ENCODE measurements at places on chromosomes 3 and 15.

DNA sequence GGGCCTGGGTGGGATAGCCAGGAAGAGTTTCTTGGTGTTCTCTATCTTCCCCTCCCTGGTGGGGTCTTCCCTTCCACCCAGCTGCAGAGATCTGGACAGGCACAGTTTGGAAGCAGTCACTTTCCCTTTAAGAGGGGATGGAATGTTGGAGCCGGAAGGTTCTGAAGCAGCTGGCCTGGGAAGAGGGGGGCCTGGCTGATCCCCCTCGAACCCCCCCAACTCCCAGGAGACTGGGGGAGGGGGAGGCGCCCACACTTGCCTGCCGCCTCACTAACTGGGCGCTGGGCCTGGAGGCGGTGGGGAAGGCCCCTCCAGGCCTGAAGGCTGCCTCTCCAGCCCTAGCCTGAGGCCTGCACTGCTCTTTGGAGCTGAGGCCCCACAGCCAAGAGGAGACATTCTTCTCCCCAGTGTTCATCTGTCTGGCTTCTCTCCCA is 1.4 kb downstream of the DVL3 start:
- peak; percentile 73 for DNase-seq

DNA sequence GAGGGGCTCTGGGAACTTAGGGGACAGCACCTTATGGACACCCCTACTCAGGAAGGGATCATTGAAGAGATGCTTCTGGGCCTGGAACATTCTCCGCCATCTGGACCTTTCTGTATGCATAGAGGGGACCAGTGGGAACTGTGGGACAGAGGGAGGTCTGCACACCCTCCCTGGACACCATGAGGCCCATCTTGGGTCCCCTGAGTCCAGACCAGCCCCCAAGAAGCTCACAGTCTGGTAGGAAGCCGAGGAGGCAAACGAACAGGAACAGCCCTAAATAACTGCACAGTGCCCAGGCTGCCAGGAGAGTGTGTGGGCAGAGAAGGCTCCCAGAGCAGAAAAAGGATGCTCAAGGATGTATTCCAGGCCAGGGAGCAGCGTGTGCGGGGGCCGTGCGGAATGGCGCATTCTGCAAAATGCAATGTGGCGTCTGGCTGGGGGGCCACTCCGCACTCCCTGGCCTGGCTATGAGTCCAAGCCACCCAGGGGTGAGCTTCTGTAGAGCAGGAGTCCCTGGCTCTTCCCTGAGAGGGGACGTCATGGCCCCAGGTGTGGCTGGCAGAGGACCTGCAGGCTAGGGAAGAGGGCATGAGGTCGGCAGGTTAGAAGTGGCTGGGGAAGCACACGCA is 24.5 kb upstream of the KLF13 start:
- DNase-seq = no peak

DNA sequence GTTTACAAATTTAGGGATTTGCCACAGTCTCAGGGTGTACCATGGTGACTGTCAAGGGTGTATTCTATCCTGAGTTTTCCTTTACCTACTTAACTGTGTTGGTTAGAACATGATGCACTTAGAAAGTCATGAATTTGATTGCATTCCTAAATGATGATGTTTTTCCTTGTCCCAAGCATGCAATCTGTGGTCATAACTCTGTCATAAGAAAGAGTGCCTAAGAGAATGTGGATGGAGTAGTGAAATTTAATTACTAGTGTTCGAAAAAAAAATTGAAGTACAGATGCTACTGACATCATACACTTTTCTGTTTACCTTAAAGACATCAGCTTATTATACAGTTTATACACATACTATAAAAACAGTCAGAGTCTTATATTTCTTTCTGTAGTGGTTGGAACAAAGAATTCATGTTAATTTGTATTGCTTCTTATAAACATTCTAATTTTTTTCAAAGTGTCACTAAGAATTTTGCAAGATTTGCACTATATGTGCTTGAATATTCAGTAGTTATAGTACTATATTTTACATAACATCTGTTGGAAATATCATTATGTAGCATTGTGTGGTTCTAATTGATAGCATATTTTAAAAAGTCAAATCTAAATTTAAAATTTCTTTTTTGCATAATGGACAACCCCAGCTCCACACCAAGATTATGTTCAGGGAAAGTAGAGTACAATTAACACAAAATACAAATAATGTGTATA is 231.3 kb upstream of the KCNMB2 start:
- DNase-seq = peak; percentile 82

- no peak for DNase-seq
Measured at GRCh38 chr3:105862217-105862616, 6.6 kb downstream of the CBLB start.

GRCh38 chr15:97522347-97522746 is 438.2 kb upstream of the ARRDC4 start:
- DNase-seq = no peak

- no peak for DNase-seq
Measured at GRCh38 chr3:69378112-69378802, 7.6 kb downstream of the FRMD4B start.

- DNase-seq = no peak
Measured at GRCh38 chr3:95775486-95776094, 1038.8 kb upstream of the EPHA6 start.

DNA sequence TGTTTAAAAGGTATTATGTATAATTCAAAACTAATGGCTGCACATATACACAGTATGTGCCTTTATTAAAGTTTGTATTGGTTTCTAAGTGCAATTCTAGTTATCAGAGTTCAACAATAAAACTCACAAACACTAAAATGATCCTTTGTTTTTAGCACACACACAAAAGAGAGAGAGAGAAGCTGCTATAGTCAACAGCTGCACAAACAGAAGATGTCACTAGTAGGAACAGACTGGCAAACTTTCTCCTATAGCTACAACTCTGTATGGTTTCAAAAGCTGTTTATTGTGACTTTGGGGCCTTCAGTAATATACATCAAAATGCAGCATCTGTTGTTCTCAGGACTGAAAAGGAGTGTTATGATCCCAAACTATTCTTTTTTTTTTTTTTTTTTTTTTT is 6.1 kb downstream of the SECISBP2L start:
- no peak for DNase-seq

DNA sequence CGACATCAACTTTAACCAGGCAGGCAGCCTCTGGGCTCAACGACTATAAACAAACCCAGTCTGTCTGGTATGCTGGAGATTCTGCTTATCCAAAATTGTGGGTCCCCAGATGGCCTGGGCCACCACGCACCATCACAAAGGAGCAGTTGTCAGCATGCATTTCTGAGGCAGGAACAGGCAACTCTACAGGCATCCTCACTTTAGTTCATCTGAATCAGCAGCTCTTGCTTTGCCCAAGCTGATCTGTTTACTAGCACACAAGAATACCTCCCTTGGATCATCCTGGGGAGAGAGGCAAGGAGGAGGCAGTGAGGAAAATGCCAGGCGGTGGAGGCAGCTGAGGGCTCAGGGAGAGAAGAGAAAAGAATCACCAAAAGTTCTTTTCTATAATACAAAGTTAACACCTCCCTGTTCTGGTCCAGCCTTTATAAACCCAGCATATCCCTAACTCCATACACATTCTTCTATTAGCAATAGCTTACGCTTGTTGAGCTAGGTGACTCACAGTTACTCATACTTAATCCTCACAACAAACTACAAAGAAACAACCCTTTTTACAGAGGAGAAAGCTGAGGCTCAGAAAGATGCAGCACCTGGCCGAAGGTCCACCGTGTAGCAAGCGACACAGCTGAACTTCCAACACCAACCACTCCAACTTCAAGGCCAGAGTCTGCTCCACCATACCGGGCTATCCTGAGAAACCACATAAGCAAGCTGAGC is 33.6 kb downstream of the ZDHHC3 start:
- DNase-seq = peak; percentile 53

GRCh38 chr3:34727700-34728099 is 911.6 kb upstream of the ARPP21 start:
- DNase-seq = no peak

DNA sequence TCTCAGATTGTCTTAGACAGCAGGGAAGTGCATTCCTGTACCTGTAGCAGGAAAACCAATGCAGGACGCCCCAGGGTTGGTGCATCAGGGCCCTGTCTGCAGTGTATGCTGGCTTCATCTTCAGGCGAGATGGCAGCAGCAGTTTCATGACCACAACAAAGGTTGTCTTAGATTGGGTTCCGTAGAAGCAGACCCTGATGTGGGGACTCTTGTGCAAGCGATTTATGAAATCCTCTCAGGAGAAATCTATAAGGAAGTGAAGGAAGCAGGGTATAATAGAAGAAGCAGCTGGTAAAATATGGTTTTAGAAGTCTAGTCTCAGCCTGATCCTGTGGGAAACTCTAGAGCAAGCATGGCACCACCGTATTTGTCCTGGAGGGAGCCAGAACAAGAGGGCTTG is 25.0 kb downstream of the DNAH1 start:
- DNase-seq = no peak

- DNase-seq = peak; percentile 12
Measured at GRCh38 chr3:12716605-12717151, 42.4 kb downstream of the TMEM40 start.

DNA sequence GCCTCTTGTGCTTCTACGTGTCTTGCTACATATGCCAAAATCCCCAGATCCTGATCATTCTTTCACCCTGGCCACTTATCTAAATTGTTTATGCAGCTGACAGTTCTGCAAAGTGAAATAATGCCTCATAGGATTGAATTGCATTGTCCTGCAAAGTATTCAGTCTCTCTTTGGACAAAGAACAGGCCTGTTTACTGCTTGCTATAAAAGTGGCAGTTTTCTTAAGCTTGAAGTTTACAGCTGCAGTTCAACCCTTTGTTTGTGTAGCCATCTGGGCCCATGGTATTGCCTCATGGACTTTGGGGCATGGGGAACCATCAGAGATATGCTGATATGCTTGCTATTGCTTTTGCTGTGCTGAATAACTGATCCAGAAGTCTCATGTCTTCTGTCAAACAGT is 523.2 kb downstream of the OTOL1 start:
- no peak for DNase-seq

- DNase-seq = no peak
Measured at GRCh38 chr15:96053031-96053780, 277.3 kb upstream of the NR2F2 start.

DNA sequence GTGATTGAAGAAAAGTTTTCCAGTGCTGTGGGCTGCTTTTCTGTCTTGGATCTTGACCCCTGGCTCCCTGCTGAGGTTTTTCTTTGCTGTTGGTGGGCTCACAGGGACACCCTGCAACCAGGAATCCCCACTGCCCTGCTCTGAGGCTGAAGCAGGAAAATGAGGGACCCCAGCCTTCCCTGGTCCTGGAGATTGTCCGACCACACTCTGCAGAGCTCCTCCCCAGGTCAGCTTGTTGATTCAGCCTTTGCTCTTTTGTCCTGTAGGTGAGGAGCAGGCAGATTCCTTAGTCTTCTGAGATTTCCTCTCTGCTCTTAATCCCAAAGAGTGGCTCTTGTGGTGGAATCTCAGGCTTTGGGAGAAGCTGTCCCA is 194.5 kb downstream of the RPLP1 start:
- no peak for DNase-seq

GRCh38 chr3:25515171-25515570 is 87.1 kb downstream of the RARB start:
- DNase-seq = no peak

DNA sequence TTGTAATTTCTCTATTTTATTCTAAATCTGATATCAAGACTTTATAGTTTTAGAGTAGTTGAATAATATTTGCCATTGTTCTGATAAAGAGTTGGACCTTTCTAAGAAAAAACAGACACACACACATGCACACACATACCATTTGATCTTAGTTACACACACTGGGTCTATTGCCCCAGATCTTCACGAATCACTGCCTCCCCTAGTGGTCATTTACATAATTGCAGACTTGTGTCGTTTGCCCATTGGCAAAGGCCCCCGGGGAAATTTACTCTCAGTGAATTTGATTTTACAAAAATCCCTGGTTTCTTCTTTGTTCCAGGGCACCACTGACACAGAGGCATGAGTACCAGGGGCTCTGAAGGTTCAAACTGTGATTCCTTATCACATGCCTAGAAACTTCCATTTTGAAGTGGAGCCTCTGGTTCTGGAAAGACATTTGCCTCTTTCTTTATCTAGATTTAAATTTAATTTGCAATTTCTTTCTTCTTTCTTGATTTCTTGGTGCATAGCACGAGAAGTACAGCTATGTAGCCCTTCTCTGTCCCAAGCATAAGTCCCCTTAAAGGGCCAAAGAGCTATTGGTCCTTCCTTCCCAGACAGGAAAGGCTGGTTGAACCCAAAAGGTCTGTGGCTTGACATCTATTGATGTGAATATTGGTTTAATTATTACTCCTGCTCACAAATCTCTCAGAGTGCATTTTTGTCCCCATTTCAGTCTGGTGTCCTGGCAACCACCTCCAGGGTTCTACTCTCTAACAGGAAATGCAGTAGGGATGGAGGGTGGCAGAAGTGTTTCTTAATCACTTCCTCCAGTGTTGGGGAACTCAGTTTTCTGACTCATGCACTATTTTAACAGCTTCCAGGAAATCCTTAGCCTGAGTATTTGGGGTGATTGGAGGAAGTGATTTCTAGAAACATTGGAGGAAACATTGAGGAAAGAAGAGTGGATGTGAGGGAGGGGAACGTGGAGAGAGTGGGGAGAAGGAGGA is 32.4 kb upstream of the SLC6A11 start:
- DNase-seq = peak; percentile 27

GRCh38 chr15:81235276-81236123 is 38.8 kb downstream of the IL16 start:
- DNase-seq = no peak

DNA sequence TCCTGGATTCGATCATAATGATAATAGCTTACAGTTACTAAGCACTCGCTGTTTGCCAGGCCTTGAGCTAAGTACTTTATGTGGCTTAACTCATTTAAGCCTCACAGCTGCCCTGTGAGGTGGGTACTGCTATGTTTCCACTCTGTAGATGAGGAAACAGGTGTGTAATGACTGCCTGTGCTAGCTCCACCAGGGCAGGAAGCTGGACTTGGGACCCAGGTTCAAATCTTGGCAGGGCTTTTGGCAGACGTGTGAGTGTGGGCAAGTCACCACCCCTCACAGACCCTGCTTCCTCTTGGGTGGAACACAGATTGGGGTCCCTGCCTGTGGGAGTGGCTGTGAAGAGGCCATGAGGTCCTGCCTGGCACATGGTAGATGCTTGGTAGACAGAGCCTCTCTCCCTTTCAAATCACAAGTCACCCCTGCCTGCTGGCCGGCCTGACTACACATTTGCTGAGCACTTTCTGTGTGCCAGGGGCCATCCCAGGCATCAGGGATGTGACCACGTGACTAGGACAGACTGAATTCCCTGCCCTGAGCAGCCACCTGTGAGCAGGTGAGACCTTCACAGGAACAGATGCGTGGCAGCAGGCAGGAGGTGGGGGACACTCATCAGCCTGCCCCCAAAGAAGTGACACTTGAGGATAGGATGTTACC is 3.7 kb downstream of the EFCC1 start:
- no peak for DNase-seq

- peak; percentile 44 for DNase-seq
Measured at GRCh38 chr3:179688850-179689249, 36.0 kb downstream of the USP13 start.

All from EL (cell line).